ENCODE measurements at places on chromosomes 1 and 21.

- no peak for DNase-seq
Measured at GRCh38 chr1:82517586-82517985, 716.9 kb downstream of the ADGRL2 start.

DNA sequence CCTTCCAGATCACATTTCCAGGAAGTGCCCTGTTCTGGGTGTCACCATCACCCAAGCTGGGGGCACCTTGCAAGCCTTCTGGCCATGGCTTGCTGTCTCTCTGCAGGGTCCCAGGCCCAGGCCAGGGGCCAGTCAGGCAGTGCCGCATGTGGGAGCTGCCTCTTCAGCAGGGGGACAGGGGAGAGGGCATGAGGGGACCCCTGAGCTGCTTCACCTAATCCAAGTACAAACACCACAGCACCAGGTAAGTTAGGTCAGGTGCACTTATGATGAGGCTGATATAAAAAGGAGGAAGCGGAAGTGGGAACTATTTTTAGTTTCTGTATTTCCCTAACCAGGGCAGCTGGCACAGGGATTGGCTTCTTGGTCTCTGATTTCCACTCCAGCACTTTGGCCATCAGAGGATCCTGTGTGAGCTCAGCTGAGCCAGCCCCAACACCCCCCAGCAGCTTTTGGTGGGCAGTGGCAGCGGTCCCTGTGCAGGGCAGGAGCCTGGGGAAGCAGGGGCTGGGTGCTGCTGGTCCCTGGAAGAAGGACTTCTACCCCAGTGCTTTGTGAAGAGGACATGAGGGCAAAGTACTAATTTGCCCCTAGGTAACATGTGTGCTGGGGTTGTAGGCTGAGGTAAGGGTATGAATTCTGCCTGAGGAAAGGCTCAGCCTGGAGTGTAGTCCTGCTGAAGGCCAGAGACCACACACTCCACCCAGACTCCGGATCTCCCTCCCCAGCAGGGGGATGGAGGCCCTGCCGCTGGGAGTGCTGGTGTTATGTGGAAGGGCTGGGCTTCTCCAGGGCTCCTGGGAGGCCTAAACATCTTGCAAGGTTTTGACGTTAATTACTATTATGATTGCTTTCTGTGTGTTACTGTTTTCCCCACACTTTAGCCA lies 3.3 kb upstream of the PCBP3 start:
- no peak for DNase-seq

DNA sequence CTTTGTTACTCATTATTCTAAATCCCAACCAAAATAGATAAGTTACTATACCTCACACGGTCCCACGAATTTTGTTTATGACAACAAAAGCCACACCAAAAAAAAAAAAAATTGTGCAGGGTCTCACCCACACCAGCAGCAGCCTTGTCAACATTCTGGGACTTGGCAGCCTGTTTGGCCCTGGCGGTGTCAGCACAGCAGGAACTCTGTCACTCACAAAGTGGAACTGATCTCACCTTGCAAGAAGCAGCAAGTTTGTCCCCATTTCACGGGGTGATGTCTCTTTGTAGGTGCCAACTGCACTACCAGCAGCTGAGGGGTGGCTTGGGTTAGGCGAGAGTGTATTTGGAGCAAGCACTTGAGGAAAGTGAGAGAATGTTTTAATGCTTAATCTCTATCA lies 75.0 kb upstream of the CHRM3 start:
- DNase-seq, result no peak

GRCh38 chr21:16061194-16061593 lies 331.4 kb downstream of the USP25 start:
- DNase-seq, result no peak

DNA sequence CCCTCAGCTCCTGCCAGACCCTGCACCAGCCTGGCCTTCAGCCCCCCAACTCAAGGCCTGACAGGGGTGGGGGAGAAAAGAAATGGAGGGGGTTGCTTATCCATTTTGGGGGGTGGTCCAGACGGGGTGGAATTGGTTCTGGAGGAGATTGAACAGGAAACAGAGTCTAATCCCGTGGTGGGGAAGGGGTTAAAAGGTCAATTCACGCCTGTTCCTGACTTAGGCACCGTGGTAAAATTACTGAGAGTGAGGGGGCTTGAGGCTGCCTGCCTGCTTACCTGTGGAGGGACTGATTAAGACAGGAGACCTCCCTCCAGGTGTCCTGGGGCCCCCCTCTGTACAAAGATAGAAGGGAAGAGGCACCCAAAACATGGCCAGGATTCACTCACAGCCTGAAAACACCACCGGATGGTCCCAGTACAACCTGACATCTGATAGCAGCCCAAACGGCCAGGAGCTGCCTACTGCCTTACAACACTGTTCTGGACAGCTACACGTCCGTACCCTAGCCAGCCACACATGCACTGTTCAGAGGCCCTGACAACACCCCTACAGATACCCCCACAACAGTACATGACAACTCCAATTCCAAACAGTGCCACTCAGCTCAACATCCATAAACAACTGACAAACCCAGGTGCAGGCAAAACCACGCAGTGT lies 31.8 kb downstream of the AHDC1 start:
- DNase-seq, result no peak

DNA sequence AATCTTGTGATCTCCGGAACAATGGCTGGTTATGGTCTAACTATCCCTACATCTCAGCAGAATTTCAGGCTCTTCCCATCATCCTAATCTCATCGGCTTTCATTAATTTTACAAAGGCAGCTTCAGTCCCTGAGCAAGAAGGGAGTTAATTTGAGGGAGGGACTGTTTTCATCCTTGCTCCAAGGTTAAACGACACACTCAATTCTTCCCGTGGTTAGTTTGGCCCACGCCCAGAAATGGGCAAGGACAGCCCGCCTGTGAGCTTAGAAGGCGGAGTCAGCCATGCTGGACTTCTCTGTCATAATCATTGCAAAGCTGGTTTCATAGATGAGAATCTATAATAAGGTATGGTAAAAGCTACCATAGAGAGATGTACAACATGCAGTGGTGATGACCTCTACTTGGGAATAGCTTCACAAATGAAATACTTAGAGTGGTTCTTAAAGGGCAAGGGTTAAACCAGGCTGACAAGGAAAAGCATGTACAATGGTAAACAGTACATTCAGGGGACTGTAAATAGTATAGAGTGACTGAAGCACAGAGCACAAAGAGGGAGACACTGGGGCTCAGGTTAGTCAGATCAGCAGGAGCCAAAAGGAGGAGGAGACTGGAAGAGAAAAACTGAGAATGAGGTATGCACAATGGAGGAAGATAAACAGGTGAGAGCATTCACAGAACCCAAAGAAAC lies 108.8 kb downstream of the SMYD3 start:
- DNase-seq, result no peak

- DNase-seq, result no peak
Measured at GRCh38 chr1:20028726-20029125, 41.3 kb upstream of the PLA2G5 start.

GRCh38 chr21:14877581-14878228 lies 187.1 kb downstream of the NRIP1 start:
- no peak for DNase-seq
